ENCODE measurements at places on chromosomes 7 and 10.

- no peak for DNase-seq
These were observed 29.5 kb downstream of the MIOS start for GRCh38 chr7:7596176-7596575.

DNA sequence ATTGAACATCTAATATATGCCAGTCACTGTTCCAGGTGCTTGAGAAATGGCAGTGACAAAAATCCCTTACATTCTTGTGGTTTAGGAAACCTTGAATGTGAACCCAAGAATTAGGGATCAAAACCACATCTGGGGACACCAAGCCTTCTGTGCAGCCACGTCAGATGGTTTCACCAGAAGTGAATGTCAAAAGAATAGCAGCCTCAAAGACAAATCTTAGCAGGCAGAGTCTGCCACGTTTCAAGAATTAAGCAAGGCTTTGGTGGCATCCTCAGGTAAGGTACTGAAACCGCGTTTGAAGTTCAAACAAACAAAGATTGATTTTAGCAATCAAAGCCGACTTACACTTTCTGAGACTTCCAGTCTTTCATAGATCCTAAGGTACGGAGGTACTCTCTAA is 225.5 kb upstream of the GNAI1 start:
- no peak for DNase-seq

GRCh38 chr10:29702273-29703164 is 67.7 kb upstream of the SVIL start:
- no peak for DNase-seq

GRCh38 chr7:91801331-91801983 is 79.0 kb downstream of the MTERF1 start:
- DNase-seq: no peak

DNA sequence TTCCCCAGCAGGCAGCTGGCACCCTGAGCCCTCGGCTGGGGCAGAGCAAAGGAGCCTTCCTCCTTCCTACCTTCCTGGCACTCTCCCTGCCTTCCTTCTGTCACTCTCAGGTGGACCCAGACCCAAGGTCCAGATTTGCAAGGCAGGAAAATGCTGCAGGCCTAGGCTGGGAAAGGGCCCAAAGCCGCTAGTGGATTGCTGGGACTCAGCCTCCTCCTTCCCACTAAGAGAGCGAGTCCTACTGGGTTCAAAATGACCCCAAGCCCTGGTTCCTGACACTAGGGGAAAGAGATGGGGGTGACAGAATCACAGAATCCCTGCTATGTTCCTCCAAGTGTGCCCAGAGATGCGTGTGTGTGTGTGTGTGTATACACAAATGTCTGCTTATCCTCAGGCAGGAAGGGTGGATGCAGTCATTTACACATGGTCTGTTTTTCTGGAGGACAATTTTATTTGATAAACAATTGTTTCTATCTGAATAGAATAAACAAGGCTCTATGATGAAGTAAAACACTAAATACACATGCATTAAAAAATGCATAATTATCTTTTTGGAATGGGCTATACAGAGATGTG is 1.3 kb upstream of the PLAU start:
- no peak for DNase-seq

DNA sequence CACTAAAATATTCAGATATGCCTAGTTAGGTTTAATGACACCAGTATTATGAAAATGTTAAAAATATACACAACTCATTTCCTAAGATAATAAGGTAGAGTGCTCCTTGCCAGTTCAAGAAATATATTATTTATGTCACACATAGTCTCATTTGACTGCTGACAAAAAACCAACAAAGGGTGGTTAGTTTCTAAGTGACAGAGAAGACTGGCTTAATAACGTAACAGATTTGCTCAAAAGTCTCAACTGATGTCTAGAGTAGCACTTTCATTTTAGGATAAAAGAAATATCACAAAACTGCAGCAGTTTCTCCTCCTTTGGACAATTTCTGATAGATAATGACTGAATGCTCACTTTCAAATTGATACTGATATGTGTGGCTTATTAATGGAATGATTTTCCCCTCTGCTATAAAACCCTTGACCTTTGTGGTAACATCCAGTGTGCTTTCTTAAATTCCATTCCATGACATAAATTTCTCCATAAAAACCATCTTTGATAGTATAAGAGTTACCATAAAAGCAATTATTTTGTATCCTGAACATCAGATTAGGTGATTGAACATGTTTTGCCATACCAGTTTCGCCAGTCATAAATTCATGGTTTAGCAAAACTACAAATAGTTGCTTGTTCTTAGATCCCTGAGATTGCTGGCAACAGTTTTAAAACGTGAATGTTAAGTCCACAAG is 94.2 kb downstream of the NRBF2 start:
- no peak for DNase-seq

DNA sequence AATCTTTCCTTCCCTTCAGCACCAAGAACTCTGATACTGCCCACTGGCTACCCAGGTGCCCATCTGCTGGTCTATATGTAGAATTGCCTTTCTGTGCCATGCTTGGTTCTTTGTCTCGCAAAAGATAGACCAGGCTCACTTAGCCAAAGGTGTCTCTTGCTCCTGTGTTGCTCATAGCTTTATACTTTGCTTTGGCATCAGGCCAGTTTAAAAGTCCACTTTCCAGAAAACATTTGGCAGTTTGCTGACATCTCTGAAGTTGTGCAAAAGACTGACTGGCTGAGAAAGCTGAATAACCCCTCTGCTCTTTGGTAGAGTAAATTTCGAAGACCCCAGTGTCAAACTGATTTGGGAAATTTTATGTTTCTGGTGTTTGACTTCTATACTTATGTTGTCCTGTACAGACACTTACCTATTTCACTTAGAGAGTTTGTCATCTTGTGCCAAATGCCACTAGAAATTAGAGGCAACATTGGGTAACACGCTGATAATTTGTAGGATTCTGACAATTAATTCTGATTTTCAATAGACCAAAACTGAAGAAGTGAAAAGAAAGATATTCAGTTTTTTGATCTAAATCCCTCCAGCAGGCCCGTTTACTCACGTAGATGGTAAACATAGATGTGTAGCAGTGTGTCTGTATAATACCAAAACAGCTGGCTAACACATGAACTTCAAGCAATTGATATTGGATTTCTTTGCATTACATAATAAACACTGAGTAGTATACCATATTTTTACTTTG is 91.1 kb downstream of the CPED1 start:
- DNase-seq: no peak

GRCh38 chr7:98387544-98388226 is 13.2 kb downstream of the BAIAP2L1 start:
- no peak for DNase-seq

- DNase-seq: no peak
These were observed 245.1 kb upstream of the AOAH start for GRCh38 chr7:36969376-36969775.

DNA sequence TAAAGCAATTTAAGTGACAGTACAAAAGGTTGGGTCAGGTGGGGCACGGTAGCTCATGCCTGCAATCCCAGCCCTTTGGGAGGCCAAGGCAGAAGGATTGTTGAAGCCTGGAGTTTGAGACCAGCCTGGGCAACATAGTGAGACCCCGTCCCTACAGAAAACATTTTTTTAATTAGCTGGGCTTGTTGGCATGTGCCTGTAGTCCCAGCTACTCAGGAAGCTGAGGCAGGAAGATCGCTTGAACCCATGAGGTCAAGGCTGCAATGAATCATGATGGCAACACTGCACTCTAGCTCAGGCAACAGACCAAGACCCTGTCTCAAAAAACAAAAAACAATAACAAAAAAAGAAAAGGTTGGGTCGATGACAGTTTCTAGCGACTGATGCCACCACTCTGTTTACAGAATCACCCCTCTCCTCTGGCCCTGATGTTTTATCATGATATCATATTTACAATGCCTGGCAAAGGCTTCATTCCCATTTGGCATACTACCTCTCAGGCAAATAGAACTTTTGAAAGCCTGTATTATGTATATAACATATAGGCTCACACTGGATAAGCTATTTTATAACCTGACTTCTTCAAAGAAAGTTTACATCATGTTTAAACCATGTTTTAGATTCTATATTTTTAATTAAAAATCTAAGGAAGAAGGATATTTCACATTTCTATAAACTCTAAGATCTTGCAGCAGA is 558 bp upstream of the ABCC2 start:
- no peak for DNase-seq

DNA sequence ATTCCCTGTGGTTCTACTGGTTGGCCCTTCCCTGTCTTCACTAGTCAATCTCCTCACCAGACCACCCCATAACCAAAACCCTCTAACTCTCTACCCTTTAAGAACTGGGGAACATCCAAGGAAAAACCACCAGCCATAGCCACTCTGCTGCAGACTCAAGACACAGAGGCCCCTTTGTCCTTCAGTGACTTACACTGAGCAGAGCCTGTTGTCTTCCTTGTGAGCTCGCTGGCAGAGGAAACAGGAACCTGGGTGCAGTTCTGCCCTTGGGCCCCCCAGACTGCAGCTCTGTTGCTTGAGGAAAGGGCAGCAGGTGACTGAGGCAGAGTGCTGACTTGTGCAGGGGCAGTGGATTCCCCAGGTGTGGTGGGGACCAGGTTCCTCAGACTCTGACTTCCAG is 30.6 kb downstream of the ZC3HAV1 start:
- DNase-seq: no peak

- DNase-seq: no peak
These were observed 30.7 kb upstream of the STOX1 start for GRCh38 chr10:68796605-68797004.

- no peak for DNase-seq
These were observed 474.5 kb upstream of the PODXL start for GRCh38 chr7:132030883-132031282.

DNA sequence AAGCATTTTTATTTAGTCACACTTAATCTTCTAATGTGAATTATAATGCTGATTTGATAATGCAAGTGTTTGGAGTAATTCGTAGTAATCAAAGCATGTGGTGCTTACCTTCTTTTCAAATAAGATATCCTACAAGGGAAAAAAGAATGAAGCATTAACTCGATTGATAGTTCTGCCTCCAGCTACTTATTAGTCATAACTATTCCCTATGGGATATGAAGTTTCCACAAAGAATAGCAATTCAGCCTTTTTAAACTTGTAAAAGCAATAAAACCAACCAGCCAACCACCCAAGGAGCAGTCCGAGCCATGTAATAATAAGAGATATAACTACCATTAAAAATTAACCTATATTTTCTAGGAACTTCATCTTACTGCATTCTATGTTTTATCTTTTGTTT is 11.6 kb downstream of the COL28A1 start:
- no peak for DNase-seq

GRCh38 chr7:138814816-138815332 is 16.9 kb upstream of the ATP6V0A4 start:
- no peak for DNase-seq

DNA sequence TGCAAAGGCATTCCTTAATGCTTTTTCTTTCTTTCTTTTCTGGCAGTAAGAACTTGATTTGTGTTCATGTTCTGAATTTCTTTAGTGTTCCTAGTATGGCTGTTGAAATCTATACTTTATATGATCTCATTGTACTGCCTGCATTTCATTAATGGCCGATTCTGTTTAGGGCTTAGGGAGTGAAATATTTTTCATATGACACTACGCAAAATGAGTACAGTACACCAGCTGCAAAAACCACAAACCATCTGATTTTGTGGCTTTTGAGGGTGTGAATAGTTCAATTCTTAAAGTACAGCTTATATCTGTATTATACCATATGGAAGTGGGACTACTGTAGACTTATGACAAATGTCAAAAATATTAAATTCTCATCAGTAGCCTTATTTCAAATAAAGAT is 69.1 kb upstream of the FOXP2 start:
- no peak for DNase-seq
